Hematopoietic multipotent progenitor cell treated with erythropoietin and hydrocortisone succinate and interleukin-3 and kit ligand, for 15 days (in vitro differentiated cells): ENCODE measurements at places on chromosomes 6 and 20.

GRCh38 chr6:152472325-152472724, 164.8 kb downstream of the SYNE1 start:
- no peak for DNase-seq

DNA sequence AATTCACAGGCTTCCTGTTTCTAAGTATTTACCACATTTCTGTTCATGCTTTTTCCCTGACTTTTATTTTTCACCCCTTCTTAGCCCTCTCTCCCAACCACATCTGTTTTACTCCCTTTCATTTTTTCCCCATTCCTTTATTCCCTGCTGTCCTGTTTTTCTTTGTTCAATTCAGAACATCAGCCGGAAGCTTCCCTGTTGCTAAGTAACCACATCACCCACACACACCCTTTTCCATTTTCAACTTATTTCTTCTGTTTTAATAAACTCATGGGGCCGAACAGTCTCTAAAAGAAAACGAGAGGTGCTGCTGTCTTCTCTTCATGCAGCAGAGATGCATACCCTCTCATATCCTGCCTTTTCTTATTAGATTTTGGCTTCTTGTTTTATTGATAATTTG, 53.5 kb upstream of the CEP85L start:
- no peak for DNase-seq

- no peak for DNase-seq
Measured at GRCh38 chr6:37565267-37566110, 65.8 kb upstream of the CCDC167 start.

DNA sequence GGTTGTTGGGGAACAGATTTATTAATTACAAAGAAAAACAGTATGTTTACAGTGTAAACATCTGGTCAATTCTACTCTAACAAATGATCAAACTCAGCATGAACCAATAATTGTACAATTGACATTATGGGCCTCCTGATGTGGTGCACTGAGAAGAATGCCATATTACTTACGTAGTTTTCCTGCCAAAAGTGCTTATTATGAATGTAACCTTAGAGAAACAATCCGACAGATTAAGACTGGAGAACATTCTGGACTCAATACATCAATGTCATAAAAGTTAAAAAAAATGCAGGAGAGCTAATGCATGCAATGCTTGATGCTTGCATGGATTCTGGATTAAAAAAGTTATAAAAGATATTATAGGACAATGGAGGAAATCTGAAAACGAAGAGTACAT, 69.0 kb downstream of the LYRM4 start:
- no peak for DNase-seq

DNA sequence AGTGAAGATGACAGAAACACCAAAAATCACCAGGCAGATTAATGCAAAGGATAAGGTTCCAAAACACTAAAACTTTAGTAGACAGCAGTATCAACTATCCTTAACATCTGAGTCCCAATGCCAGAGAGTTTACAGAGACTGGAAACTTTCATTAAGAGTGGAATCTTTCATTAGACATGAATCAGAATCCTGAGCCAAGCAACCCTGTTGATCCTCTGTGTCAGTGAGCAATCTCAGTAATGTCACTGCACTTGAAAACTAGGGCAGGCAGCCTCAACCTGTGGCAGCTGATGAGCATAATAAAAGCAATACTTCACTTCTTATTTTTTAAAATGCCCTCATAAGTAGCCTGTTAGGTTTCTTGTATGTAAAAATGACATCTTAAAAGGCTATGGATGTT, 252.8 kb upstream of the PLN start:
- DNase-seq: no peak

DNA sequence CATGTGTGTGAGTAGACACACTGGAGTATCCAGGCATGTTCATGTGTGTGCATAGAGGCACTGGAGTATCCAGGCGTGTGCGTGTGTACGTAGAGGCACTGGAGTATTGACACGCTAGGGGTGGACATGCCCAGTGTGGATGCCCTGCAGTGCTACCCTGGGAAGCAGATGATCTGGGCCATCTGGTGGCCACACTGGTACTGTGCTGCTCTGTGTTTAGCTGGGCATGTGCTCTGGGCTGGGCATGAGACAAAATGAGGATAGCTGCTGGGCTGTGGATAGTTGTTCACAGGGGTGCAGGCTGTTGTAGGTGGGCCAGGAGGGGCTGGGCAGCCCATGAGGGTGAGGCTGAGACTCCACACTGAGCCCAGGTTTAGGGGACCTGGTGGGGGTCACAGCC, 24.0 kb upstream of the NPBWR2 start:
- peak; percentile 20 for DNase-seq

GRCh38 chr6:127464881-127465459, 5.8 kb upstream of the KIAA0408 start:
- DNase-seq: peak; percentile 4

- DNase-seq: no peak
Measured at GRCh38 chr6:7636151-7636550, 46.2 kb downstream of the SNRNP48 start.

DNA sequence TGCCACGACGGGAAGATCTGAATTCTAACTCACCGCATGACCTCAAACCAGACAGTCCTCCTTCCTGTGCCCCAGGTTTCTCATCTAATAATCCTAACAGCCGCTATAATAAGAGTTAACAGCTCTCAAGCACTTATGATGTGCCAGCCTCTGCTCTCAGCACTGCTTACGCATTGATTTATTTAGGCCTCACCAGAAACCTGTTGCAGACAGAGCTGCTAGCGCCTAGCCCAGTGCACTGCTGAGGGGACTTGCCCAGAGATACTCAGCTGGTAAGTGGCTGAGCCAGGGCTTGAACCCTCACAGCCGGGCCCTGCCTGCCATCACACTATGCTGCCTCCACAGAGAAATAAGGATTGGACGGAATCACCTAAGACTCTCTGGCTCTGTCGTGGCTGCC, 37.7 kb downstream of the GRM4 start:
- DNase-seq: no peak

DNA sequence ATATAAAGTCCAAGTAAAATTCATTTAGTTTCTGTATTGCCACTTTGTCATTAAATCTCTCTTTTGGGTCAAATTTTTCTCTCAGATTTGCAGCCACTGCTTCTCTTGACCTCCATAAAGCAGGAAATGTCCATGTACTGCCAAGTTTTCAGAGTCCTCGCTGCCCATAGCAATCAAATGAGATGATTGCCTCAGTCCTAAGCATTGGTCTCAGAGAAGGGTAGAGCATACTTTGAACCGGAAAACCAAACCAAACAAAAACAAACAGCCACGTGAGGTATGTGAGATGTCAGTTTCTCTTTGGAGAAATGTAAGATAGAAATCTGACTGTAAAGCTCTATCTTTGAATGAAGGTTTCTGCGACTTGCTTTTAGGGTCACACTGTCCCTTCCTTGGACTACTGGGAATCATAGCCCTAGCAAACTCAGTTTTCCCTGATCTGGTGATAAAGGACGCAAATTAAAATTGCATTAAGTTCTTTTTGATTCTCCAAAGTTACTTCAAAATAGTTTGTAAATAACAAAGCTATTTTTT, 505.4 kb upstream of the CITED2 start:
- DNase-seq: no peak

- DNase-seq: no peak
Measured at GRCh38 chr6:156955494-156956183, 178.5 kb downstream of the ARID1B start.
